IMR-90 (cell line): ENCODE measurements at places on chromosomes 12 and 14. TPM values are rescaled to one million over a fixed set of nuclear protein-coding genes. Genes with fewer than 3 reads are reported as not detected.

KRT74 gene
- not detected in 2 replicates for total RNA-seq

HEATR5A gene
- total RNA-seq: 46.4 and 48.9 TPM in 2 replicates

FKBP3 gene
- 8.6 and 31.1 TPM in 2 replicates for total RNA-seq

KRT77 gene
- not detected in 2 replicates for total RNA-seq

AQP6 gene
- not detected in 2 replicates for total RNA-seq

RERG gene
- not detected in 2 replicates for total RNA-seq

DCAF11 gene
- total RNA-seq: 46.7 and 52.0 TPM in 2 replicates

CLMN gene
- total RNA-seq: under 0.01 and 0.18 TPM in 2 replicates

KRT1 gene
- not detected in 2 replicates for total RNA-seq

- no peaks in the 10 kb centered on the region for H3K36me3 ChIP-seq
- no peak for DNase-seq
- no peak overlapping the region for H3K4me3 ChIP-seq
- no peak overlapping the region for H3K27ac ChIP-seq
- no peaks in the 10 kb centered on the region for H3K27me3 ChIP-seq
Observed at GRCh38 chr14:61672796-61673195, 22.5 kb upstream of the HIF1A start.

GRCh38 chr14:61860294-61860918 is 98.2 kb downstream of the SNAPC1 start:
- no peaks in the 10 kb centered on the region for H3K36me3 ChIP-seq
- no peak overlapping the region for H3K4me3 ChIP-seq
- no peaks in the 10 kb centered on the region for H3K4me1 ChIP-seq
- H3K27me3 ChIP-seq: peaks cover 12% of the 10 kb centered on the region
- DNase-seq: peak; percentile 42

DNA sequence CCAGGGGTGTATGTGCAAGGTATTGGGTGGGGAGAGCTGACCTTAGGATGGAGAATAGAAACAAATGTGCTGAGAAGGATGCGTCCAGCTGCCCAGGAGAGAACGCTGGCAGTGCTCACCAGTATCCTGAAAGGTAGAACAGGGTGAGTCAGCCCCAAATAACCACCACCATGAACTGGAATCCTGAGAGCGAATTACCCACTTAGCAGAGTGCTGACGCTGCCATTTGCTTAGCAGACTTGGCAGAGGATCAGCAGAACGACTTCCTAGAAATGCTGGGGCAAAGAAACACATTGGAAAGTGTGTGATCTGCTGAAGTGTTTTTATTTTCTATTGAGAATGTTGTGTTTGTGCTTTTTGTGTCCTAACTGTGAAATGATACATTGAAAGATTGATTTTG is 213.6 kb downstream of the ADGRD1 start:
- H3K4me3 ChIP-seq: no peak overlapping the region
- no peak for DNase-seq
- H3K27ac ChIP-seq: no peak overlapping the region
- H3K27me3 ChIP-seq: no peaks in the 10 kb centered on the region
- H3K36me3 ChIP-seq: no peaks in the 10 kb centered on the region

DNA sequence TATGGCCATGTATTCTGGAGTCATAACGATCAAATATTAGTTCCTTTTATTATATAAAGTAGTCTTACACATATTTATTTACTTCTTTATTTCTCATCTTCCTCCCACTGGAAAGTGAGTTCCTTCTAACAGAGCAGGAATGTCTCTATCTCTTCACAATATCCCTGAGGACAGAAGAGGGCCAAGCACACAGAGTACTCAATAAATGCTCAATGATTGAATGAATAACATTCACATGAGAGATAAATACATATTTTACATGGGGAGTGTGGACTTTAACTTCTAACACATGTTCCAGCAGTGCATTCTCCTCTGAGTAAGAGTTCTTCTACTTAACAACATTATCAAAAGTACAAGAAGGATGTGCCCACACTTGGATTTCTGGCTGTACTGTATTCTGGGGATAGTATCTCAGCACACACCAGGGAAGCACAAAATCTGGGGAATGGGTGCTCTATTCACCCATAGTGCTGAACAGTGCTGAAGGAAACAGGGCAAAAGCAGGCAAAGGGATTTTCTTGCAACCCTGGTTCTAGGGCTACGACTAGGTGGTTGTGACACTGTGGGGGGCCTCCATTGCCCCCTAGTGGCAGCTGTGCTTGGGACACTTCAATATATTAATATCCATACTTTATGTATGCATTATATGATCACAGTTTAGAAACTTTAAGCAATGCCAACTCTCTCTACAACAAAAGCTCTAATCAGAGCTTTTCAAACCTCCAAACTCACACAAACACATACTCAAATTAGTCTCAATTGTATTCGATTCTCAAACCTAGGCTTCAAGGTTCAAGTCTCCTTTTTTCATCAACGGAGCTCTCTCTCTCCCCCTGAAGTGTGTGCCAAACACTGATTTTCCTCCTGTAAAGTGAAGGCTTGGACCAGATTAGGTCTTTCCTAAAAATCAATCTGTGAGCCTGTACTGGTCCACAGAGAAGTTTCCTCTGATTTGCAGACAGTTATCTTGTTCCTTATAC is 115.5 kb downstream of the SLC2A13 start:
- no peaks in the 10 kb centered on the region for H3K36me3 ChIP-seq
- H3K4me3 ChIP-seq: no peak overlapping the region
- no peaks in the 10 kb centered on the region for H3K4me1 ChIP-seq
- H3K27me3 ChIP-seq: no peaks in the 10 kb centered on the region

- H3K27me3 ChIP-seq: no peaks in the 10 kb centered on the region
- peaks cover 4% of the 10 kb centered on the region for H3K4me1 ChIP-seq
- H3K27ac ChIP-seq: no peak overlapping the region
- DNase-seq: no peak
- no peaks in the 10 kb centered on the region for H3K36me3 ChIP-seq
Observed at GRCh38 chr12:89880690-89881350, 172.2 kb upstream of the ATP2B1 start.

- H3K27ac ChIP-seq: no peak overlapping the region
- DNase-seq: no peak
- H3K4me1 ChIP-seq: peaks cover 22% of the 10 kb centered on the region
- no peaks in the 10 kb centered on the region for H3K36me3 ChIP-seq
Observed at GRCh38 chr12:124549629-124550028, 17.8 kb downstream of the NCOR2 start.
